ENCODE measurements at places on chromosomes 2 and 18. TPM values are rescaled to one million over a fixed set of nuclear protein-coding genes. Genes with fewer than 3 reads are reported as not detected.

CELF4 gene
- 1.8 TPM for total RNA-seq

TANC1 gene
- total RNA-seq: 52.7 TPM

- no peak for DNase-seq
Observed at GRCh38 chr18:36602071-36602470, 226.7 kb downstream of the TPGS2 start.

DNA sequence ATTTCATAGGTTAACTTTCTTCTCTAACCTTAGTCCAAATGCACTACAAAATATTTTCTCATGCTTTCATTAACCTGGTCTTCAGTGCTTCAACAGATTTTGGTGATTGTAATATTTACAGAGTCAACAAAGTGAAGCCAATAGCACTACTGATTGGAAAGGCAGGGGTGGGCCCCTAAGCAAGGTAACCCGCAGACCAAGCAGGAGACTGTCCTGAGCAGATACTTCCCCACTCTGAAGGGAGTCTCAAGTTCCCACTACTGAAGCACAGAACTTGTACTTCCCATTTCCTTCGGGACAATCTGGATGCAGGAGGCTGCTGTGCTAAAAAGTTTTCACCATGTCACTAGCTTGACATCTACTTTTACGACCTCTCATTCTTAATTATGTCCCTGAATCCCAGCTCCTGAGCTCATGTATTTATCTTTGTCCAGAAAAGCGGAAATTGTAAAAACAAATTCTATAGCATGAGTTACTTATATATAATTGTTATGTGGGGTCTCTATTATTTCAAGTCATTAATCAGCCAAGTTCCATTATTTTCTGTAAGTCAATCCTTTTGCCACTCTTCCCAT, 311.6 kb upstream of the REV1 start:
- no peak for DNase-seq

KLHL41 gene
- total RNA-seq: 2.8 TPM

KCNG3 gene
- total RNA-seq: not detected

FAP gene
- 10.8 TPM for total RNA-seq

LRRTM1 gene
- total RNA-seq: 2.3 TPM

GRCh38 chr2:207064128-207064690, 101.5 kb downstream of the KLF7 start:
- DNase-seq: no peak

DNA sequence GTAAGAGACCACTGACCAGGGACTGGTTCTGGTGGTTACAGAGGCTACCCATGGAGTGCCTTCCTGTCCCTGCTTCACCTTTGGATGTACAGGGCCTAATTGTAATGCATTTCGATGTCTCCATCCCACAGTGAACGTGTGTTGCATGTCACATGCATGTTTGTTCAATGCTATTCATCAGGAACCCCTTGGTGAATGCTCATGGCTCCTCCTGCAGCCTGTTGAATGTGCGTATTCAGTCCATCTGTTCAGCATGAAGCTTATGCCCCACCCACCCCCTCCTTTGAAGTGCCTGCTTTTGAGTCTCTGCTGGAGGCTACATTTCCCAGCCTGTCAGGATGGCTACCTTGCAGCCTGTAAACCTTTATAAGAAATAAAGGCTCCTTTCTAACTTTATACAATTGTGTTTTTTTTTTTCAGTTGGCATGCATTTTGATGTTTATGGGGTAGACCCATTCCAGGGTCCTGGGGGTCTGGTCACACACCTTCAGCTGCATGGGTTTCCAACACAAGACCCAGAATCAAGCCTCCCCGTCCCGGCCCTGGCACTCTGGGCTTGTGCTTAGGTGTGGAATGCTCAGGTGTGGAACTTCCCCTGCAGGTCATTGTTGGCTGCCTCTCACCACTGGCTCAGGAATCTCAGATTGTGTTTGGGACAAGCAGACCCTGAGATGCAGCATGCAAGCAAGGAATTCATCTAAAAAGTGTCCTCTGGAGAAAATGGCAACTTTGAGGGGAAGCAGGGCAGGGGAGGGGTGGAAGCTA, 238.8 kb upstream of the HDAC4 start:
- DNase-seq: peak; percentile 86

- peak; percentile 96 for DNase-seq
Observed at GRCh38 chr2:65435625-65436168, 3.3 kb upstream of the SPRED2 start.

GRCh38 chr2:122273785-122274419, 518.5 kb downstream of the TSN start:
- DNase-seq: no peak

- DNase-seq: no peak
Observed at GRCh38 chr2:3457524-3458395, 61.6 kb downstream of the ADI1 start.

RAX gene
- not detected for total RNA-seq

GREB1L gene
- total RNA-seq: 14.4 TPM

NXPH2 gene
- total RNA-seq: not detected

DNA sequence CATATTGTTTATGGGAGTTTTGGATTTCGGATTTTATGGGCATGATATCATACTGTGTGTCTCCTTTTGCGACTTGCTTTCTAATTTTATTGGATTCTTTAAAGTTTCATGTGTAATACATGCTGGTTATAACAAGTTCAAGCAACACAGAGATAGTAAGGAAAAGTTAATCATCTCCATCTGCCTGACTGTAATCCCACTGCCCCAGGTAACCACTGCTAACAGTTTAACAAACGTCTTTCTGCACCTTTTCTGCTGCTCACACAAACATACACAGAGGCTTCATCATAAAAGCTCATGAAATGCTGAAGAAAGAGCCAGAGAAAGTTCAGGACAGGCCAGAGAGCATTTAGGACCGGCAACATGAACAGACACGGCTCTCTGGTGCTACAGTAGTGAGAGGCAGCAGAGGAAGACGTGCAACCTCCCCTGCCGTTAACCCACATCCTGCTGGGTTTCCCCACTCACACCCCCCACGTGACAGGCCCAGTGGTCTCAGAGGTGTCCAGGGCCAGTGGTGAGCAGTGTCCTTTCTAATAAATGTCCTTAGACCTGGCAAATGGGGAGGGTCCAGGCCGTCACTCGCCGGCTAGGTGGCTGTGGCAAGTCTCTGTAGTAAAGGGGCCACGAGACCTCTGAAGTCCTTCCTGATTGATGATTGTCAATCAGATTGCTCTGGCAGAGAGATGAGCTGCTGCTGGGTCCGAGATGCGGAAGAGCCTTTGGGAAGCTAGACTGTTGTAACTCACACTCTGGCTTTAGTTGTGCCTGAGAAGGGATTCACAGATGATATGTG, 43.0 kb upstream of the SLC1A4 start:
- DNase-seq: peak; percentile 93

GRCh38 chr2:181952404-181953226, 33.0 kb upstream of the PPP1R1C start:
- no peak for DNase-seq

ATP6V1B1 gene
- 0.83 TPM for total RNA-seq

- DNase-seq: peak; percentile 87
Observed at GRCh38 chr2:105526000-105526925, 127.4 kb upstream of the FHL2 start.

- DNase-seq: no peak
Observed at GRCh38 chr2:146734042-146734820, 1110.6 kb upstream of the ACVR2A start.

MREG gene
- 1.2 TPM for total RNA-seq

LAPTM4A gene
- total RNA-seq: 196 TPM

ALPG gene
- not detected for total RNA-seq

DNA sequence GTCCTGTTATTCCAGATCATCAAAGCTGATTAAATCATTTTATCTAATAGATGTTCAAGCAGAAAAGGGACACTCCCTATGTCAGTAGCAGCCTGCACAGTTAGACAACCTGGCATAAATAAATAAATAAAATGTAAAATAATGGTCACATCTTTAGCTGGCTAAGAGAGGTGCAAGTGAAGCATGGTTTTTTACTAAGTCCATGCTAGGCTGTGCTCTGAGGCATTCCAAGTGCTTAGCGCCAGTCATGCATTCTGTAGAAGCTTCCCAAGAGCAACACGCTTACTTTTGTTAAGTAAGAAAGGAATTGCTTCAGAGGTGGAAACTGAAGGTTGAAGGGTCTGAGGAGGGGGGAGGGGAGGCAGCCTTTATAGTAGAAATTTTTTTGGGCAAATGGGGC, 351.2 kb downstream of the CDH2 start:
- no peak for DNase-seq

- no peak for DNase-seq
Observed at GRCh38 chr2:100903534-100904258, 83.8 kb downstream of the NPAS2 start.

GRCh38 chr2:240627736-240628506, 2.6 kb downstream of the GPR35 start:
- DNase-seq: no peak

GRCh38 chr2:109377976-109378375, 235.8 kb downstream of the SEPTIN10 start:
- no peak for DNase-seq

PLGLB2 gene
- 0.66 TPM for total RNA-seq

DNA sequence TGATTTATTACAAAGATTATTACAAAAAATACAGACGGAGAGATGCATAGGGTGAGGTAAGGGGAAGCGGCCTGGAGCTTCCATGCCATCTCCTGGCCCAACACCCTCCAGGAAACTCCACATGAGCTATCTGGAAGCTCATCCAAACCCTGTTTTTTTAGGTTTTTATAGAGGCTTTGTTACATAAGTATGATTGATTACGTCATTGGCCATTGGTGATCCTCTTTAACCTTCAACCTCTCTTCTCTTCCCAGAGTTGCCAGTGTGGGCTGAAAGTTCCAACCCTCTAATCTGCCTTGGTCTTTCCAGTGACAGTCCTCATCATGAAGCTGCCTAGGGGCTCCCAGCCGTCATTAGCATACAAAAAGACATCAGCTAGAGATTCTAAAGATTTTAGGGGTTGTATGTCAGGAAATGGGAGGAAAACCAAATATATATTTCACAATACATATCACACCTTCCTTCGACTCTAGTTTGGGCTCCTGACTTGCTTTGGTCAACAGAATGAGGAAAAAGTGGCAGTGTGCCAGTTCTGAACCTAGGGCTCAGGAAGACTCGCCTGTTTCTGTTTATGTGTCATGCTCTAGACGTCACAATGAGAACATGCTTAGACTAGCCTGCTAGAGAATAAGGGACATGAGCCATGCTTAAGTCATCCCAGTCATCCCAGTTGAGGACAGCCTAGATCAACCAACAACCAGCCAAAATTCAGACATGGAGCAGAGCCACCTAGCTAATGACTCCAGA, 54.1 kb downstream of the ETAA1 start:
- DNase-seq: no peak

- DNase-seq: no peak
Observed at GRCh38 chr18:58572181-58572580, 56.7 kb downstream of the ALPK2 start.

GRCh38 chr2:107008843-107009242, 122.9 kb upstream of the ST6GAL2 start:
- no peak for DNase-seq

ANTXR1 gene
- total RNA-seq: 86.3 TPM

NBAS gene
- 39.2 TPM for total RNA-seq

- DNase-seq: no peak
Observed at GRCh38 chr2:181430406-181431118, 26.6 kb upstream of the ITGA4 start.

GRCh38 chr18:43789234-43790000, 512.1 kb upstream of the SYT4 start:
- no peak for DNase-seq

DNA sequence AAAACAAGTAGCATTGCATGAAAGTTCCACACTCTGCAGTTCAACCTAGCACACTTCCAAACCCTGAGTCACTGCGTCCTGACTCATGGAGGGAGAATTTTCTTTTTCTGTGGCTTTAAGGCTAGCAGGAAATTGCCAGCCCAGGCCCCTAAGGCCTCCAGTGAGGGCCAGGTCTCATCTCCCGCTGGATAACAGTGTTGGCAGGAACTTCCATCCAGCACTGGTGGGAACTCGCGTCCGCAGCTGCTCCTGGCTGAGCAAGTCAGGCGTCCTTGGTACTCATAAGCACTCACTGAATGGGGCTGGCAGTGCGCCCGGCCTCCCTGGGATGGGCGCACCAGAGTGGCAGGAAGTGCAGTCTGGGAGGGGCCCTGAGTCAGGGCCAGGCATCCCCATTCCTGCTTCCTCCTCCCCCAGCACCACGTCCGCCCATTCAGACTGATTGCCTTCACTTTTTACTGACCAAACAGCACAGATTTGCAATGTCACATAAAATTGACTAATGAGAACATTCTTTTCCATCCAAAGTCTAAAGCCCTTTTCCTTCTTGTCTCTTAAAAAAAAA, 14.3 kb downstream of the MALL start:
- peak; percentile 94 for DNase-seq

ABHD1 gene
- not detected for total RNA-seq

FBXO41 gene
- 5.2 TPM for total RNA-seq

- no peak for DNase-seq
Observed at GRCh38 chr2:188580738-188581137, 289.1 kb downstream of the GULP1 start.

PKDCC gene
- 290 TPM for total RNA-seq

- no peak for DNase-seq
Observed at GRCh38 chr2:9308186-9308955, 101.8 kb downstream of the ASAP2 start.

- no peak for DNase-seq
Observed at GRCh38 chr2:175168564-175168945, 552 bp upstream of the ATF2 start.

DNA sequence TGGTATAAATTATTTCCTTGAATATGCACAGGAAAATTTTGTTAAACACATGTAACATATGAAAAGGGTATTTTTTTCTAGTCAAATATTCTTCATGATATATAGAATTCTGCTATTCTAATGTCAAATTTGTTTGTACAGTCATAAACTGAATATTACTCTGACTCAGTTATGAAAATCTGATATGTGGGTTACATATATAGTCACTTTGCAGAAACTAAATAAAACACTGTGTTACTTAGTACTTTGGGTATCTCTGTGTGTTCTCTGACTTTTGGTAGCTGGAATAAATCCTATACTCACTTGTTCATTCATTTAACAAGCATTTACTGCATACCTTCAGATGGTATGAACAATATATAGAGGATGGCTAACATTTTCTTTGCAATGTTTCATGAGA, 159.4 kb downstream of the TTC27 start:
- DNase-seq: no peak

DNA sequence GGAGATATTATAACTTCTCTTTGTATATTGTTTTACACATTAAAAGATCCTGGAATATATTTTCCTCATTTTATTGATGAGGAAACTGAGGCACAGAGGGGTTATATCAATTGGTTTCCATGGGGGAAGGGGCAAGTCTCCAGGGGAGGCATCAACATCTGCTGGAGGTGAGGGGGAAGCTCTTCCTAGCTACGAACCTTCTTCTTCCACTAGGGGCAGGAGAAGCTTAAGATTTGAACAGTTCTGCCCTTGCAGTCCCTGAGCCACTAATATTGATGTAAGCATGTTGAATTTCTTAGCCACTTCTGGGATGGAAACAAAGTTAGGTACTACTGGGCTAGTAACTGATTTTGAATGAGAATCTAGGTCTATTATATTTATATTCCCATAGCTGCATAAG, 140.1 kb upstream of the AQP4 start:
- DNase-seq: no peak

ATP8B1 gene
- 20.4 TPM for total RNA-seq

REG1B gene
- total RNA-seq: not detected
